Stimulated activated memory B cell treated with anti-CD40 and anti-IgM and Interleukin-4, amounts not matched to agents 10 μg/mL and 1 μg/mL and 100 μg/mL, for 72 hours (primary cell): ENCODE measurements at places on chromosomes 6 and 20.

DNA sequence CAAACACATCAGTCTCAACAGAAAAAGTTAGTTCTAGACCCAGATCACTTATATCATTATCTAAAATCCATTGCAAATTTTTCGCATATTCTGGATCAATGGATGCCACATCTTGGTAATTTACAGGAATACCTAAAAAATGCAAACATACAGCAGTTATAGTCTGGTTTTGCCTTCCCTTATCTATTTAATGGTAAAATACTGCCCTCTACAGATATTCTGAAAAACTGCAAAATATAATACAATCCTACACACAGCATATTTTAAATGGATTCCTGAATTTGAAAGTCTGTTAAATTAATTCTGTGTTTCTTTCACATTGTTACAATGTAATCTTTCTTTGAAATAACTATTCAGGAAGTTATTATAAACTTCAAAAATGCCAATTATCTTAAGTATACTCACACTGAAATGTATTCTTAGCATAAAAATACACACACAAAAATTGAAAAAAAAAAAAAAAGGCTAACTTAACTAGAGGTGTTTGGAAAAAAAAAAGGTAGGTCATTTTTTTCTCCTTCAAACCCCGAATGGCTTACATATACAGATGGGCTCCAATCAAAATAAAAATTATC lies 88.4 kb downstream of the HACE1 start:
- no peak for ATAC-seq

DNA sequence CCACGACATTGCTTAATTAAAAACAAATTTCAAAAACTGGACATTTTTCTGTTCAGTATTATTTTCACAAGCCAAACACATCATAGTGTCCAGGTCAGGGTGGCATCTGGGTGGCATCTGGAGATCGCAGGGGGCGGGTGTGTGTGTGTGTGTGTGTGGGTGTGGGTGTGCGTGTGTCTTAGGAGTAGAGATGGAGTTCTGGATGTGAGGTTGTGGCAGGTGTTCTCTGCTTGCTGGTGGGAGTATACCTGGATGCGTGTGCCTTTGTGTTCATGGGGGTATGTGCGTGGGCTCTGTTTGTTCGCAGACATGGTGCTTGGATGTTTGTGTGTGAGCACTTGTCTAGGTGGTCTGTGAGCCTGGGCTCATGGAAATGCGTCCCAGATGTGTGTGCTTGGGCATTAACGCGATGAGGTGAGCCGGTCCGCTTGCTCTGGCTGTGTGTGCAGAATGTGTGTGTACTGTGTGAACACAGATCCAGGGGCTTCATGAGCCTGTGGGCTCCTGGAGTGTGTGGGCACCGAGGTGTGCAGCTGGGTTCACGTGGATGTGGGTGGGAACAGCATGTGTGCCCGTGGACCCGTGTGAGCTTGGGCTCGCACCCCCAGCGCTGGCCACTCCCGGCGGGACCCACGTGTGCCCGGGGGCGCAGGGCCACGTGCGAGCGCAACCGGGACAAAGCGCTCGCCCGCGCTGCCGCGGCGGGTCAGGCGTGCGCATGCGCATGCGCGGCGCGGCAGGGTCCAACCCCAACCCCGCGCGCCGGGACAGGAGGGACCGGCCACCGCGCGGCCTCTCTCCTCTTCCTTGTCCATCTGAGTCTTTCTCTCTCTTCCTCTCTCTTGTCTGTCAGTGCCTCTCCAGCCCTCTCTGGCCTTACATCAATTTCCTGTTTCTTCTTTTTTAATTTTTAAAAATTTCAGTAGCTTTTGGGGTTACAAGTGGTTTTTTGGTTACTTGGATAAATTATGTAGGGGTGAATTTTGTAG lies 60.4 kb downstream of the SRC start:
- peak; percentile 51 for ATAC-seq

- no peak for ATAC-seq
Measured at GRCh38 chr6:159079367-159079766, 34.6 kb upstream of the TAGAP start.

DNA sequence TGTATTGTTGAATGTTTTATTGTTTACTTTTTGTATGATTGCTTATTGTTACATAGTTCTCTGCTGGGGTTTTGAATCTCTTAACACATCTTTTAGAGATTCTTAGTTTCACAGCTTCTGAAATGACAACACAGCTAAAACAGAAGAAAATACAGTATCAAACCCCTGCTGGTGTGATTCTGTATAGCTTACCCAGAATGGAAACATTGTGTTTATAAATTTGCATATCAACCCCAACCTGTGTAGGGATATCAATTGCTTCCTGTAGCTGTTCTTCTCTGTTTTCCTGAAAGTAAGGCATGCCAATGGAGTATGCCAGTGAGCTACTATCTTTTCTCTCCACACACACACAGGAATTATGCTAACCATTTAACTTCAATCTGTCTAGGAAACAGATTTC lies 64.3 kb upstream of the ID4 start:
- ATAC-seq: no peak

GRCh38 chr6:109918227-109918626 lies 59.9 kb upstream of the GPR6 start:
- ATAC-seq: no peak

DNA sequence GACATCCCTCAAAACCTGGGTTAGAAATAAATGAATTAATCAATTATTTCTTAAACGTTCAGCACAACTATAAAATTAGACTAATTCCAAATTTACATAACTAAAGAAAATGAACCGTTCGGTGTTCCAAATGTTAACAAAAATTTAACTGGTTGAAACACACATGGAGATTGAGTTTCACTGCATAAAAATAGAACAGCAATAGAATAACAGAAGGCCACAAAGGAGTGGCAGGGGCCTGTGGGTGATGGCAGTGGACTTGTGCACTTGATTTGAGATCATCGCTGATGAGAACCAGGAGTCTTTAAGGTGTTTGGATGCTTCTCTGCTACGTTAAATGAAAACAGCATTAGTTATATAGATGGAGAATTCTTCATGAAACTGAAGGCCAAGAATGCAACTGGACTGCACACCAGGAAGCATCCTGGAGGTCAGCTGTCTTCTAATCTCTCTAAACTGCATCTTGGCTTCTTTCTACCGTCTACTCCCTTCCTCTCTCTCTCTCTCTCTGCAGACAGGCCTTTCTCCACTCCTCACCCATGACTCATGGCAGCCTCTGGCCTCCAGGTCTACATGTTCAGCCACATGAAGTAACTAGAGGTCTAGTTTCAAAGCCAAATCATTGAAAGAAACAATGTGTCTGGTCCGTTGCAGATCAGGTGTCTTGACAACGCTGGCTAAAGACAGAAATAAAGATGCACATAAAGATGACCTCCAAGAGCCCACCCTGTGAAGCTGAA lies 111.3 kb downstream of the SIM1 start:
- ATAC-seq: no peak

DNA sequence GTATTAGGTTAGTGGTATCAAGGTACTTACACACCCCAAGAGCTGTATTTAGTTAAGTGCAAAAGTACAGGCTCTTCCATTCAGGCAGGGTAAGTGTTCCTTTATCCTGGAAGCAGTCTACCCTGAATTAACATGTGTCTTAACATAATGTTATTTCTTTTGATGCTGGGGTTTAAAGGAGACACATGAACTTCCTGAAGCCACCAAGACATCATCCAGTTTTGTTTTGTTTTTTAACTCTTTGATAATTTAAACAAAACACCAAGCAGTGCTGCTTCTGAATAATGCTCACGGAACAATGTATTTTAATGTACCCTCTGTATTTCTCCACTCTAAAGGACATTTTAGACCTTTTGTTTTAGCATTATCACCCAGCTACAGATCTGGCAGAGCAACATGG lies 50.5 kb upstream of the PLCB4 start:
- no peak for ATAC-seq

- ATAC-seq: no peak
Measured at GRCh38 chr20:52279706-52280105, 88.1 kb upstream of the ZFP64 start.

- no peak for ATAC-seq
Measured at GRCh38 chr6:40353197-40353966, 233.8 kb downstream of the LRFN2 start.

- peak; percentile 77 for ATAC-seq
Measured at GRCh38 chr20:53922901-53923314, 147.5 kb downstream of the BCAS1 start.
